ENCODE measurements at places on chromosomes 6 and 20.

DNA sequence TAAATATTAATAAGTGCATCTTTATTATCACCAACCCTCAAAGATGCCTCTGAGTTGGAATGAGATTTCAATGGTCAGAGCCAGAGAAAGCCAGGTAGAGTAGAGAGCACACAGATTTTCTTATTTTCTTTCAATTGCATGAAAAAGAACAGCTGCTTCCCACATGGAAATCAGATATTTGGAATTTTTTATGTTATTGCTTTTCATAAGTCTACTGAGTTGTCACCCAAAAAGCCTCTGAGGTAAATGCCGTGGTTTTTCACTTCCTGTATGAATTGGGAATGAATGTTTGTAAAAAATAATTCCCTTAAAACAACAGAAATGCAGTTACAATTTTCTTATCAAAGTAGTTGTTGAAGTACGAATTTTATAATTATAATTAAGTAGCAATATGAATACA, 563.1 kb downstream of the RFPL4B start:
- DNase-seq = no peak

DNA sequence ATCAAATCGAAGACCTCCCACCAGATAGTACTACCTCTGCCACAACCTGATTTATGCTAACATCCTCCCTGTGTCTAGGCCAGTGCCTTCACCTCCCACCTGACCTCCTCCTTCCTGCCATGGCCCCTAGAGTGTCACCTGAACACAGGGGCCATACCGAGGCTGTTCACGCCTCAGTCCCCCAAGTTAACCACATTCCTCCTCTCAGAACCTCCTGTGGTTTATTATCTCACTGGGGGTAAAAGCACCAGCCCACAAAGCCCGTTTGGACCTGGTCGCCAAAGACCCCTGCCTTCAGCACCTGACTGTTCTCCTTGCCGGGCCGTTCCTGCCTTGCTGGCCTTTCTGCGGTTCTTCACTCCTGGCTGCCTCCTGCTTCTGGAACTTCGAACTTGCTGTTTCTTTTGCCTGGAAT, 13.7 kb downstream of the MAS1 start:
- DNase-seq = no peak

DNA sequence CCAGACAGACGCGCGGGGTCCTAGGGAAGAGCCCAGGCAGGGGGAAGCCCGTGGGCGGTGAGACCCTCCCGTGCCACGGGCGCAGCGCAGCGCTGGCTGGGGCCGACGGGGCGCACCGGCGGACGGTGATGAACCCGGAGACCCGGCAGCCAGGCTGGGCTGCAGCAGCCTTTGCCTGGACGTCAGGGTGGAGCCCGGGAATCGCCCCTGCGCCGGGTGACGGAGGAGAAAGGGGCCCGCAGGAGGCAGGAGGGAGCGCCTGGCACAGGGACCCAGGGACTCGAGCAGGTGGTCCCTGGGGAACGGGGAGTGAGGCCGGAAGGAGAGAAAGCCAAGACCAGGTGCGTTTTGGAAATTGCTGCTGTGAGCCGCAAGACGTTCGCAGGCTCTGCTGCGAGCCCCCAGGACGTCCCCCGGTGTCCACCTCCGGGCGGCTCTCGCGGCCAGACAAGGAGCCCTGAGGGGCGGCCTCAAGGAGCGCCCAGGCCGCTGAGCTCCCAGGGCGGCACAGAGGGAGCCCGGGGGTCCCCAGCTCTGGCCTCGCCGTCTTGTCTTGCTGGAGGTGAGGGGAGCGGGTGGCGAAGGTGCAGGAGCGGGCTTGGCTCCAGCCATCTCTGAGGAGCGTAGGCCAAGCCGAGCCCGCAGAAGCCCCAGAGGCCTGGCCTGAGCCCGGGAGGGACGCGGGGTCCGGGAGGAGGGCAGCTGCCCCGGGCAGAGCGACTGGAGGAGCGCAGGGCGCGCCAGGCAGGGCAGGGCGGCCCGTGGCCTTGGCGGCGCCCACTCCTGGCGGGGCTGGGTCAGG, 191.2 kb upstream of the PDE10A start:
- DNase-seq = no peak

DNA sequence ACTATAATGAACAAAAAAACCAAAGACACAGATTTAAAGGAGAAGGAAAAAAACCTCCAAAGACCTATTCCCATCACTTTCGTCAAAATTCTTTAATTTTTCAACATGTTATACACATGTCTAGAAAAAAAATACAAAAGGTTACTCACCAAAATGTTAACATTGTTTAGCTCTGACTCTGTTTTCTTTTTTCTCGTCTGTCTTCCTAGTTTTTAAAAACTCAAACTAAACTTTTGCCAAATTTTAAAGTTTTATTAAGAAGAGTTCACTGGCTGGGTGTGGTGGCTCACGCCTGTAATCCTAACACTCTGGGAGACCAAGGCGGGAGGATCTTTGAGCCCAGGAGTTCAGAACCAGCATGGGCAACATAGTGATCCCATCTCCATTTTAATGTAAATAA, 10.8 kb downstream of the MCUR1 start:
- no peak for DNase-seq

DNA sequence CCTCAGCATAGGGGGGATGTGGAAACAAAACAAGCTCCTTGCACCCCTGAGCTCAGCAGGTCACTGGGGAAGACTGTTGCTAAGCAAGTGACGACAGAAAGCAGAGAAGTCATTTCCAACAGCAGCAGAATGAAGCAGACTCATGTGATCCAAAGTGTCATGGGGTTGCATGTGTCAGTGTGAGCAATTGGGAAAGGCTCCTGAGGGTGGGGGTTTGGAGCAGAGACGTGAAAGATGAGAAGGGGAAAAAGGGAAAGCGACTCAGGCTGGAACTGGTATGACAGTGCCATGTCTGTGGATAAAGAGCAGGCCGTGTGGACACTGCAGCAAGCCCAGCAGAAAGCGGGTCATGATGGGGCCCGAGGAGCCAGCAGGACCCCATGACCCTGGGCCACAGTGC, 363.9 kb downstream of the PREX1 start:
- DNase-seq = no peak

DNA sequence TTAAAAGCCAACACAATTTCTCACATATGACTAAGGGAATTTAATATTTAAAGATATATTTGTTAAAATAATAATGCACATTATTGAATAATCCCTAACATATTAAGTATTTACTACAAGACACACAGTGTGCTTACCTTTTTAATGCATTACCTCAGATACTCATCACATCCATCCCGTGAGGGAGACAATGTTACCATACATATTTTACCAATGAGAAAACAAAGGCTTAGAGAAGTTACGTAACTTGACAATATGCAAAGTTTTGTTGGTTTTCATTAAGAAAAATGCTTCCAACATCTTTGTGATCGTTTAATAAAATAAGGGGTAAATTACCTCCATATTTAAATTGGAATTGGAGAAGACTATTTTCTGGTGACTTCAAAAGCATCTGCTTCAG, 4.3 kb downstream of the IFNGR1 start:
- DNase-seq = no peak

DNA sequence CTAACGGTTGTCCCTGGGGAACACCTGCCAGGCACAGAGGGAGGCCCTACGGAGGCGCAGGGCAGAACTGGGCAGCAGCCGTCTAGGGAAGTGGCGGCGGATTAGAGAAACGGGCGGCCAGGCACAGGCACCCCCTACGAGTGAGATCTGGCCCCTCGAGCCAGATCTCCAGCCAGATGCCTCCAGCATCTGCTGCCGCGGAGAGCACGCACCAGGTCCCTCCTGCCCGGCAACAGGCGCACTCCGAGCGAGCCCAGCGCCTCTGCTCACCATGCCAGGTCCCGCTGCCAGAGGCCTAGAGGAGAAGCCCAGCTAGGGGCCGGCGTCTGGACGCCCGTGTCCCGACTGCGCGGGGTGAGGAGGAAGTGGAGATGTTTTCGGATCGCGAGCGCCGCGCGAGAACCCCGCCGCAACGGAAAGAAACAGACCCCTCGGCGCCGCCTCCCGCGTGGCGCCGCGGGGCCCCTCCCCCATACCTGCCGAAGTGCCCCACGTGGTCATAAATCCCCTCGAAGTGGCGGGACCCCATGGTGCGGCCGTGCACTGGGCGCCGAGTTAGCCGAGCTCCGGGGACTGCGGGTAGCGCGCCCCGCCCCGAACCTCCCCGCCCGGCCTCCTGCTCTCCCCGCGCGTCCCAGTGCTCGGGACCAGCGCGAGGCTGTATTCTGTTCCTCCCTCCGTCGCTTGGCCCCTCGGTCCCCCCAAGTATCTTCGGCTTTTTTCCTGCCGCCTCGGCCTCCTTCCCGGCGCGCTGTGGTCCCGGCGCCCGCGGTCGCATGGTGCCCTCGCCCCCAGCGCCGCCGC, at the start of gene SLC22A16:
SLC22A16 (minus strand) TSS at position 568 of the 804 bp plus-strand sequence; CDS start at position 529, 39 bp downstream.
- no peak for DNase-seq

GRCh38 chr20:39108746-39109145, 146.6 kb downstream of the DHX35 start:
- no peak for DNase-seq

DNA sequence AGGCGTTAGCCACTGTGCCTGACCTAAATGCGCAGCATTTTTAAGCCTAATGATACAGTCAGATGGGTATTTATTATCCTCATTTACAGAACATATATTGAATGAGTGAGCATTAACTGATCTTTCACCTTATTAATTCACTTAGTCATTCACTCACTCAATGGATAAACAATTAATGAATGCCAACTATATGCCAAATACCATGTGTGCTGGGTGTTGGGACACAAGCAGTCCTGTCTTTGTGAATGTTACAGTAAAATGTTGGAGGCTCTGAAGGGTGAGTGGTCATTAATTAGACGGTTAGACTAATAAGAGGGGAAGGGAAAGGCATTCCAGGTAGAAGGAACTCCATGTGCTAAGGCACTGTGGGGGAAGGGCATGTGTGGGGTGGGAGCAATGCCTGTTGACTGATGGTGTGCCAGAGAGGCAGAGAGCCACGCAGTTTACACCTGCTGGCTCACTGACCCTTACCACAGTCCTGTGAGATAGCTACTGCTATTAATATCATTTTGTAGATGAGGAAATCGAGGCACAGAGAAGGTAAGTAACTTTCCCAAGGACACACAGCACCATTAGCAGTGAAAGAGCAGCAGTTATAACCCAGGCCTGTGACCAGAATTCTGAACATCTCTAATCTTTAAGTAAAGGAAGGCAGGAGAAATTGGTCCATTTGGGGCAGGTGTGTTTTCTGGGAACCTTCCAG, 38.7 kb upstream of the B4GALT5 start:
- DNase-seq = no peak

- DNase-seq = no peak
Observed at GRCh38 chr6:20188630-20189075, 23.6 kb downstream of the MBOAT1 start.

DNA sequence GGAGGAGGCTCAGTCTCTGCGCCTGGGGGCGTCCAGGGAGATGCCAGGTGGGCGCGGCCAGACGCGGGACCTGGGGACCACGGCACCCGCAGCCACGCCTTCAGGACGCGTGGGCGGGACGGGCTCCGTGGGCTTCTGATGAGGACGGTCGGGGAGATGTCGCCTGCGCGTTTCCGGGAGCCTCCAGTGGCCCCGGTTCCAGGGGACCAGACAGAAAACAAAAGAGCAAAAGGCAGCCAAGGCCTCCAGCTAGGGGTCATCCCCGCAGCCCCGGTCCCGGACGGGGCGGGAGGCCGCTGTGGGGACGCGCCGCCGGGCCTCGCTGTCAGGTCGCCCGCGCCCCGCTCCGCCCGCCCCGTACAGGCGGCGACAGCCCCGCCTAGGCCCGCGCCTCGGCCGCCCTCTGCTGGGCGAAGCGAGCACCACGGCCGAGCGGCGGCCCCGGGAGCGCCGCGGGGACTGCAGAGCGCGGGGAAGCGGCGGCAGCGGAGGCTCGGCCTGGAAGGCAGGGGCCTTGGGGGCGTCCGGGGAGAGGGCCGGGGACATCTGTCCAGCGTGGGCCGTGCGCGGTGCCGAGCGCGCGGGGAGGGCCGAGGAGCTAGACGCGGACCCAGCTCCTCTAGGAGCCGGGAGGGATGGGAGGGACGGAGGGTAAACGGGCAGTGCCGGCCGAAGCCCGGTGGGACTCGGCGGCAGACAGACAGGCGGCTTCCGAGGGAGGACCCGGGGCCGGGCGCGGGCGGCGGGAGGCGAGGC, 48.7 kb downstream of the TMEM242 start:
- DNase-seq = peak; percentile 93

DNA sequence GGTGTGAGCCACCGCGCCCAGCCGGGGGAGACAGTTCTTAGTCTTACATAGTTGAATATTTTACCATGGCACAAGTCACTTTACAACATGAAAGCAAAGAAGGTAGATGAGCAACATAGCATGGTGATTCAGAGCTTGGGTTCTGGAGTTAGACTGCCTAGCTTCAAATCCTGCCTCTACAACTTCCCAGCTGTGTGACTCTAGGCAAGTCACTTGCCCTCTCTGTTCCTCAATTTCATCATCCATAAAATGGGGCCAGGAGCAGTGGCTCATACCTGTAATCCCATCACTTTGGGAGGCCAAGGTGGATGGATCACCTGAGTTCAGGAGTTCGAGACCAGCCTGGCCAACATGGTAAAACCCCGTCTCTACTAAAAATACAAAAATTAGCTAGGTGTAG, 26.3 kb downstream of the HCK start:
- no peak for DNase-seq

DNA sequence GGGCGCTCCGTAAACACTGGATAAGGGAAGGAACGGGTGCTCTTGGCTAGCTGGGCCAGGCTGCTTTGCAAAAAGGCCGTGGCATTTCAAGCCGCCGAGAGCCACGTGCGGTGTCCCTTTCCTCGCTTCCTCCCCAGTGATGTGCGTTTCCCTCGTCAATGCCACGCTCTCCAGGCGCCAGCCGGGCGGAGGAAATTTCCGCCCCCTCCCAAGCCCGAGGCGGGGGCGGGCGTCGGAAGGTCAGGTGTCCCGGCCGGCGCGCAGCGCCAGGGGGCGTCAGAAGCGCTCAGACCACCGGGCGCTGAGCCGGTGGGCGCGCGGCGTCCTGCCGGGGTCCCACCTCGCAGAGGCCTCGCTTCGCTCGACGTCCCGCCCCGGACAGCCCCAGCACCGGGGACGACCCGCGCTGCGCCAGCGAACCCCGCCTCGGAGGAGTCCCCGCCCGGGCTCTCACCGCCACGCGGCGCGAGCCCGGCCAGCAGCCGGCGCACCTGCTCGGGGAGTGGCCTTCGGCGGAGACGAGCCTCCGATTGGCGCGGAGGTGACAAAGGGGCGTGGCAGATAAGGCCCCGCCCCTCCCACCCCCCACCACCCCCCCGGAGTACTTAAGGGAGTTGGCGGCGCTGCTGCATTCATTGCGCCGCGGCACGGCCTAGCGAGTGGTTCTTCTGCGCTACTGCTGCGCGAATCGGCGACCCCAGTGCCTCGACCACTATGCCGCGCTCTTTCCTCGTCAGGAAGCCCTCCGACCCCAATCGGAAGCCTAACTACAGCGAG, at the start of gene SNAI1:
SNAI1 (plus strand) TSS at position 635 of the 777 bp plus-strand sequence; CDS start at position 715, 80 bp downstream.
- peak; percentile 100 for DNase-seq

GRCh38 chr6:30928677-30929076, 3.3 kb downstream of the SFTA2 start:
- DNase-seq = no peak
